Fibroblast of skin of back (primary cell): ENCODE measurements at places on chromosomes 1 and 21.
A peak's percentile ranks its signal among the peaks of the same experiment; 100 is the strongest.

- no peak for DNase-seq
These were observed 3.2 kb upstream of the AK2 start for GRCh38 chr1:33039840-33040239.

GRCh38 chr1:34143975-34144374 is 21.1 kb downstream of the CSMD2 start:
- DNase-seq = no peak

- DNase-seq = peak; percentile 20
These were observed 22.9 kb upstream of the LEFTY2 start for GRCh38 chr1:225963735-225964530.

- DNase-seq = no peak
These were observed 585.3 kb downstream of the PTPRU start for GRCh38 chr1:29821605-29822004.

- DNase-seq = no peak
These were observed 13.3 kb downstream of the ETV3L start for GRCh38 chr1:157086299-157086698.

DNA sequence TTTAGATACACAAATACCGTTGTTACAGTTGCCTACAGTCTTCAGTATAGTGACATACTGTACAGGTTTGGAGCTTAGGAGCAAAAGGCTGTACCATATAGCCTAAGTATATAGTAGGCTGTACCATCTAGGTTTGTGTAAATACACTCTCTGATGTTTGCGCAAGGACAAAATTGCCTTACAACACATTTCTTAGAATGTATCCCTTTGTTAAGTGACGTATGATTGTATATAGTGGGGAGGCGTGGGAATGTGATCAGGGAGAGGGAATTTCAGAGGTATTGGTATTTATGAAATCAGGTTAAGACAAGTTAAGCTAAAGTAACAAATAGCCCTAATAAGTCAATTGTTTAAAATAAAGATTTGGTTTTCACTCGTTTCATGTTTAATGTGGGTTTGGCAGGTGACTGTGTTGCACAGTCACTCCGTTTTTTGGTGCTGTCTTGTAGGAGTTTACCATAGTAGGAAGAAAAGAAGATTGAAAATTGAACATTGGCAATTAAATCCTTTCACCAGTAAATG is 2.7 kb downstream of the GORAB start:
- no peak for DNase-seq

- DNase-seq = no peak
These were observed 43.7 kb upstream of the PIGC start for GRCh38 chr1:172487550-172487949.

GRCh38 chr1:178101266-178101630 is 7.3 kb downstream of the RASAL2 start:
- DNase-seq = no peak

GRCh38 chr1:115283681-115284146 is 54.3 kb downstream of the NGF start:
- no peak for DNase-seq
